Erythroblast (primary cell): ENCODE measurements at places on chromosomes 7 and 10.
A peak's percentile ranks its signal among the peaks of the same experiment; 100 is the strongest.

DNA sequence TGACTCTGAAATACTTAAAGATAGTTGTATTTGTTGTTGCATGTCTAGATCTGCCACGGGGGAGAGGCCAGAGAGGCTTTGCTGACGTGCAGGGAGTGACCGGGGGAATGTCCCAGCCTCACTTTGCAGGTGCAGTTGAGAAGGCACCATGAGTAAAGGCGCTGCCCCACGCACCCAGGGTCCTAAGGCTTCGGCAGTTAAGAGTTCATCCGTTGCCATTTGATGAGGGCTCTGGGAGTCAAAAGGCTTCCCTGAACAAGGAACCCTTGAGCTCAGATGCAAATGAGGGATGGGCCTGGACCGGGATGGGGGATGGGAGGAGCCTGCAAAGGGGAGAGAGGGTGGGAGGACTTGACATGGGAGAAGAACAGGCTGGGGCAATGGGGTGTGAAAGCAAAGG, 20.4 kb downstream of the PPP2R2D start:
- DNase-seq: no peak

DNA sequence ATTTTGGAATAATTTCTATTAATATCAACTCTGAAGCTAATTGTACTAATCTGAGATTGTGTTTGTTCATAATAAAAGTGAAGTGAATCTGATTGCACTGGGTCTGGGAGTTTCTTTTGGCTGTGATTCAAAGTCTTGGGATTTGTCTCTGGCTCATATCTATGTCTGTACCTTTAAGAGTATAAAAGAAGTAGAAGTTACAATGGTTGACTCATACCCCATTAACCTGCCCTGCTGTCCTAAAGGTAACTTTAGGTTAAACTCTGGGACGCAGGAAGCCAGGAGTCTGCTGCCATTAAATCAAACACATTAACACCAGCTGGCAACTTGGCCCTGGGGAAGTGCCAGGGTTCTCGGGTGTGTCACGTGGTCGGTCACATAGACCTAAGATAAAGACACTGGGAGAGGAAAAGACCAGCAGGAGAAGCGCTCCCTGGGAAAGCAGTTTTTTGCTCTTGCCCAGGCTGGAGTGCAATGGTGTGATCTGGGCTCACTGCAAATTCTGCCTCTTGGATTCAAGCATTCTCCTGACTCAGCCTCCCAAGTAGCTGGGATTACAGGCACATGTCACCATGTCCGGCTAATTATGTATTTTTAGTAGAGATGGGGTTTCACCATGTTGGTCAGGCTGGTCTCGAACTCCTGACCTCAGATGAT, 17.8 kb downstream of the SCD start:
- peak; percentile 51 for DNase-seq

DNA sequence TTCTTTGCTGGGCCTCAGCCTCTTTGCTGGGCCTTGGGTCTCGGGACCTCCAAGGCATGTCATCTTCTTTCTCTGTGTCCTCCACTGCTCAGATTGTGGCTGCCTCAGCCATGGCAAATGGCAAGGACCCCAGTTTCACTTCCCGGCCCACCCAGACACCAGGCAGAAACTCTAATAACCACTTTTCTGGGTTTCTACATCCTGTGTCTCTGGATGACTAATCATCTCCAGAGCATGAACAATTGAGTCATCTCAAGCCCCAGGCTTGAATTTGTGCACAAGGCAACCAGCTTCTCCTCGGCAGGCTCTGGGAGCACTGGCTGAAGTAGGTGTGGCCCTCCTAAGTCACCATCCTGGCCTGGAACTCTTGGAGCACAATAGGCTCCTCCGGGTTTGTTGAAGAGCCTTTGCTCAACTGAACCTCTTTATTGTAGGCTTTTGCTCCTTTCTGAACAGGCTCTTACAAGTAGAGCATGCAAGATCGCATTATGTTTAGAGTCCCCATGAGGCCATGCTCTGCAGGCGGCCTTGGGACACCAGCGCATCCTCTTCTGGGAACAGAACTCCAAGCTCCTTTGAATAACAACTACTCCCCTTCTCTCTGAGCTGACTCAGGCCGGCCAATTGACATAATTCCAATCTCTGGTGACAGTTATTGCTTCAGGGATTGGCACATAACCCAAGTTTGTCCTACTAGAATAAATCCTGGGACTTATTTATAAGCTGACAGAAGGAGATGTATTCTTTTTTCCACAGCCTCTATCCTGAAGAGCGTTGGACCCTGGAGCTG, 218.1 kb downstream of the WDR11 start:
- DNase-seq: no peak

DNA sequence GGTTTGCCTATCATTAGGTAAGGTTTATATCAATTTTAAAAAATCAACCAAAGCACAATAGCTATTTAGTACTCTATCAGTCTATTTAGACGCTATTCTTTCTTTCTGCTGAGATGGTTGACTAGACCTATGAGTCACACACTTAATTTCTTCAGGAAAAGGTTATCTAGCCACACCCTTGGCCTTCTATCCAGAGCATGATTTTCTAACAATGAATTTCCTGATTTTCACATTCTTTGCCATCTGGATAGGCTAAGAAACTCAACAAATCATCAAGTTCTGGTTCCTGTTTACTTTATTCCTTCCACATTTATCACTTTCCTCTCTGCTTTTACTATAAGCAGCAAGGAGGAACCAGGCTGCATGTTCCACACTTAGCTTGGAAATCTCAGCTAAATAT, 8.1 kb downstream of the PRPS1L1 start:
- no peak for DNase-seq

DNA sequence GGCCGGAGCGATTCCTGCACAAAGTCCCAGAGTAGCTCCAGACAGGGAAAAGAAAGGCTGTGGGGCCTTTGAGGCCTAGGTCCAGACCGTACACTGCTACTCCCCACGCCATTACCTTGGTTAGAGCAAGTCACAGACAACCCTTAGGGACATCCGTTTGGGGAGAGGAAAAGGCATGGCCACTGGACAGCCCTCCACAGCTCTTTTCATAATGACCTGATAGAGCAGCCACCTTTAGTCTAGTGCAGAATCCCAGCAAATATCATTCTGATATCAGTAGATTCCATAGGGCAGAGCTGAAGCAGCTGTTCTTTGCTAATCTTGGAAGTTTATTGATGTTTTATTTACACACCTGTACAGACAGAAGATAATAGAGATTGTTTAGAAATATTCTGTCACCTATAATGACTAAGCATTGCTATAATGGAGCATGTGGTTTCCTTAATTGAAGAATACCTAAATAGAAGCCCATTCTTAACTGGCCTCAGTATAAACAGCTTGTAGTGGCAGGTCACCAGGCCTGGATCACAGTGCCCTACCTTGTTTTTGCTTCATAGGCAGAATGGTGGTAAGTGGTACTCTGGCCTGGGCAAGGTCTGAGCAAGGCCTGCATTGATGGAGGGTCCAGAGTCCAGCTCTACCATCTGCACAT, 27.9 kb downstream of the OGDH start:
- DNase-seq: peak; percentile 66

GRCh38 chr10:15681076-15681475, 38.6 kb downstream of the ITGA8 start:
- DNase-seq: no peak

DNA sequence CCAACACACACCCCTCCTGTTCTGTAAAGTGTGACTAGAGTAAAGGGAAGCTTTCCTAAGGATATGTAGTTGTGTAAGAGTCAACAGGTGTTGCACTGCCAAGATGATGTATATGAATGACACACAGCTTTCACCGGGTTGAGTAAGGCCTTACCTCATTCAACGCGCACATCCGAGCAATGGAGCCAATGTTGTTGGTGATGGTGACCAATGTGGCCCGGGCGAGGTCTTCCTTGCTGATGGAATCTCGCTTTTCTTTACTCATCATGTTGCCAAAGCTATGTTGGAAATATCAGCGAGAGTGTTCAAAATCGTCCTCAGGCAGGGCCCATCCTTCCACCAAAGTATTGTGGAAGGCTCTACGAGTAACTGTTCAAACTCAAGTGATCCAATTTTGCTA, 52.0 kb downstream of the PANK1 start:
- no peak for DNase-seq

DNA sequence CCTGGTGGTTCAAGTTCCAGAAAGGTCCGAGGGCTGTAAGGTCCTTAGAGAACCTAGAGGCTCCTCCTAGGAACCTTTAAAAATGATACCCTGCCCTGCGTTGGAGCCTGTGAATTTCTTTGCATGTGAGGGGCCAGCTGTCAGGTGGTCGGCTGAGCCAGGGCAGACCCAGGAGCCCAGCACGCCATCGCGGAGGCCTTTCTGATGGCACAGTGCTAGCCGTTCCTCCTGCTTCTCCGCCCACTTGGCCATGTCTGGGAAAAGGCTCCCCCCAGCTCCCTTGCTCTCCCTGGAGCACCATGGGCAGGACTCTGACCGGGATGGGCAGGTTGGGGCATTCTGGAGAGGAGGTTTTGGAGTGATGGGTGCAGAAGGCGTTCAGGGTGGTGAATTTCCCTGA, 7.6 kb downstream of the ZNF316 start:
- DNase-seq: no peak

DNA sequence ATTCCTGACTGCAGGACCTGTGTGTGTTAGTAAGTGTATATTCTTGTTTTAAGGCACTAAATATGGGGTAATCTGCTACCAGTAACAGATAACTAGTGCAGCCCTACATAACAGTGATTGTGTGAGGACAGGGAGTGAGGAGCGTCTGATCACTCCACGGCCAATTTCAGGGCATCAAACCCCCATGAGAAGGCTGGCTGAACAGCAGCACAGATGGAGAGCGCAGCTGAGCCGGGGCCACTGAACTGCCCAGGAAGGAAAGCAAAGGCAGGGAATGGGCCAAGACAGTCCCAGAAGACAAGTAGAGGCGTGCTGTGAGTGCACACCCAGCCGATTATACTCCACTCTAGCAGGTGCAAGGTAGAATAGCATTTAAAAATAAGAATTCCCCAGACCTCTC, 157.1 kb upstream of the CHST15 start:
- DNase-seq: no peak

DNA sequence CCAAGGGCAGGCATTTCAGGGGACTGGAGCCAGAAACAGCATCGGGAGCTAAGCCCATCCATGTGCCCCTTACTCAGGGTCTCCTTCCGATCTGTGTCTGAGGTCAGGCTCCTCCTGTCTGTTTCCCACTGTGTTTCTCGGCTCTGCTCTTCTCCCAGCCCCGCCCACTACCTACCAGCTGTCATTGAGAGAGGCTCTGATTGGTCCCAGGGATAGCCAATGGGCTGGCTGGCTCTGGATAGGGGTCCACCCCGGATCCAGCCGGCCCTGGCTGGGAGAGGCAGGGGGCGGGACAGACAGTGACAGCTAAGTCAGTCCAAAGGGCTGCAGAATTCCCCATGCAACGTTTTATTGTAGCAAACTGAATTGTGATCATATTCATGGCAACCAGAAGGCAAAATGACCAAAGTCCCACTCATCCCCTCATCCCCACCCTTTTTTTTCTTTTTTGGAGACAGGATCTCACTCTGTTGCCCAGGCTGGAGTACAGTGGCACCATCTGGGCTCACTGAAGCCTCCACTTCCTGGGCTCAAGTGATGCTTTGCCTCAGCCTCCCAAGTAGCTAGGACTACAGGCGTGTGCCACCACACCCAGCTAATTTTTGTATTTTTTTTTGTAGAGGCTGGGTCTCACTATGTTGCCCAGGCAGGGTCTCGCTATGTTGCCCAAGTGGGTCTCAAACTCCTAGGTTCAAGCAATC, 76.3 kb downstream of the CLIP2 start:
- peak; percentile 41 for DNase-seq

DNA sequence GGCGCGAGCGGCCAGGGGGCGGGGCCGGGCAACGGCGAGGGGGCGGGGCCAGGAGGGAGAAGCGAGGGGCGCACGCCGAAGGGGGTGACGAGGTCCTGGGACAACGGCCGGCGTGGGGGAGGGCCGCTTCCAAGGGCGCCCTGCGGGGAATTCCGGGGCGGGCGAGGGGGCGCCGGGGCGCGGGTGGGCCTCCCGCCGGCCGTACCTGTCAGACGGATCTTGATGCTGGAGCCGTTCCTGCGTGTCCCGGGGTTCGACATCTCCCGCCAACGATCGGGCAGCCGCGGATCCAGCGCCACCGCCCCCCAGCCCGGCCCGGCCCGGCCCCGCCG, 421 bp downstream of the SMURF1 start:
- no peak for DNase-seq

DNA sequence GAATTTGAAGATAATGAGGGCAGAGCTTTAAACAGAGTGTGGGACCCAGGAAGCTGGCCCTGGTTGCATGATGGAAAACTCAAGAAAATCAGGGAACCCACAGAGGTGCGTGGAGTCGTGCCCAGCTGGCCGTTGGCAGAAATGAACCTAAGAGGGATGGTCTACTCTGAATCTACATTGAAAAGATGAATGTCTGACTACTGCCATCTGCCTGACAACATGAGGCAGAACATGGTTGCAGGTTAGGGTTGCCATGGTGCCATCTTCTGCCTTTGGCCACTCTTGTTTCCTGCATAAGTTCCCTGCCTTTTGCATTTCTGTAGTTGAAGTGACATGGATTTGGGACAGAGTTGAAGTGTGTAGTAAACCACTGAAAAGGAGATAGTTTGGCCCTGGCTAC, 138.5 kb upstream of the COBL start:
- no peak for DNase-seq

DNA sequence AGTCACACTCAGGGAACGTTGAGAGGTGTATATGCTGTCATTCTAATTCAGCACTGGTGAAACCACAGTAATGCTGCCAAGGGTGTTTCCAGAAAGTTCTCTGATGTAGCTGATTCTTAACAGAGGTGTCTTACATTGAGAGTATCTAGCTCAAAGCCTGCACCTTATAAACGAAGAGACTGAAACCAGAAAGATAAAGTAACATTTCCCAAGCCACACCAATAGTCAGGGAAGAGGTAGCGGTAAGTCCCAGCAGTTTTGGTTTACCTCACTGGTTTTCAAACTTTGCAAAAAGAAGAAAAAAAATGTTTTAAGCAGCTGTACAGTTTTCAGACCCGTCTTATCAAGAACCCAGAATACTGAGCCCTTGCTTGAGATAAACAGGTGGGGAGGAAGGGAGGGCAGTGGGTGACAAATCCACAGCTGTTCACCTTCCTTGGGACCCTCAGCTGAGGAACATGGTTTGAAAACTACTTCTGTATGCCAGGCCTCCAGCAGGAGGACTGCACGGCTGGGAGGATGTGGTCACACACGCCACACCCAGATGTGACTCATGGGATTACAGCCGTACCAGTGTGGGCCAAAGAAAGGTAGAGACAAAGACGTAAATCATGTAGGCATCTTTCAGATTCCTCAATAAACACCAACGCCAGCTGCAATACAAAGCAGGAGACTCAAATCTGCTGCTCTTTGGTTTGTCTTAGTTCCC, 63.9 kb upstream of the GSDME start:
- DNase-seq: peak; percentile 89

- no peak for DNase-seq
These were observed 8.9 kb downstream of the PROSER2 start for GRCh38 chr10:11832042-11832441.

- peak; percentile 30 for DNase-seq
These were observed 74.1 kb downstream of the ADD3 start for GRCh38 chr10:110081911-110082310.

- DNase-seq: no peak
These were observed 4.1 kb downstream of the LBX1 start for GRCh38 chr10:101224910-101225823.
